ENCODE measurements at places on chromosomes 7 and 10. TPM values are rescaled to one million over a fixed set of nuclear protein-coding genes. Genes with fewer than 3 reads are reported as not detected.

Gene OPN4
- total RNA-seq: not detected

Gene HTR5A
- not detected for total RNA-seq

Gene SPAM1
- not detected for total RNA-seq

GRCh38 chr7:98488167-98488566 is 87.3 kb upstream of the BAIAP2L1 start:
- peak; percentile 70 for DNase-seq
- no peak overlapping the region for H3K27ac ChIP-seq
- no peak overlapping the region for H3K4me3 ChIP-seq
- no peaks in the 10 kb centered on the region for H3K36me3 ChIP-seq

Gene VIPR2
- total RNA-seq: not detected

DNA sequence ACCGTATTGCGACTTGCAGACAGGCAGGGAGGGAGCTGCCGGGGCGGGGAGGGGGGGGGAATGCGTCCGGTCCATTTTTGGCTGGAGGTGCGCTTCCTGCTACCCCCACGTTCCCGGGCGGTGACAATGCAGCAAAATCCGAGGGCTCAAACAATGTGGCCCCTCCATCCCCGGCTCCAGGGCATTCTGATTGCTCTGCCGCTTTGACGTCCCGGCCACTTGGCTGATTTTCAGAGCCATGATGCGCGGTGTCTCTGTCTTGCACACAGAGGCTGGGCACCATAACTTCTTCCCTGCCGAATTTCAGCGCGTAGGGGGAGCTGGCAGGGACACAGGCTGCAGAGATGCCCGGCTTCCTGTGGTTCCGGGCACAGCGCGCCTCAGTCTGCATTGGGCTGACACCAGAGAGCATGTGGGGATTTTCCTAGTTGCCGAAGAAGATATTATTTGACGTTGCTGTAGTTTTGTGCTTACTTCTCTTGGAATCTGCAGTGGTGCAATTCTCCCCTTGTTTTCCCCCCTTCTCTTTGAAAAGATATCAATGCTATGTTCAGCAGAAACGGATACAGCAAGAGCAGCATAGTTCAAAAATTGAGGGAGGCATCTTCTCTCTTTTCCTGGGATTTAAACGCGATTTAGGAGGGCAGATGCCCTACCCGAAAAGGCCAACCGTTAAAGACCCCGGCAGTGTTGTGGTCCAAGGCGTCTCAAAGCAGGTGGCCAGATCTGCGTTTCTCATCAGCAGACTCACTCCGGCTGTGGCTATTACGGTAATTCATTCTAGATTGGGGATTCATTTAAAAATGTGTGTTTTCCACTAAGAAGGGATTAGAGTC is 1.4 kb downstream of the HECW1 start:
- H3K4me1 ChIP-seq: no peaks in the 10 kb centered on the region
- H3K4me3 ChIP-seq: no peak overlapping the region
- no peaks in the 10 kb centered on the region for H3K36me3 ChIP-seq
- no peak overlapping the region for H3K27ac ChIP-seq
- DNase-seq: no peak
- peaks cover 50% of the 10 kb centered on the region for H3K27me3 ChIP-seq

Gene EBF3
- not detected for total RNA-seq

DNA sequence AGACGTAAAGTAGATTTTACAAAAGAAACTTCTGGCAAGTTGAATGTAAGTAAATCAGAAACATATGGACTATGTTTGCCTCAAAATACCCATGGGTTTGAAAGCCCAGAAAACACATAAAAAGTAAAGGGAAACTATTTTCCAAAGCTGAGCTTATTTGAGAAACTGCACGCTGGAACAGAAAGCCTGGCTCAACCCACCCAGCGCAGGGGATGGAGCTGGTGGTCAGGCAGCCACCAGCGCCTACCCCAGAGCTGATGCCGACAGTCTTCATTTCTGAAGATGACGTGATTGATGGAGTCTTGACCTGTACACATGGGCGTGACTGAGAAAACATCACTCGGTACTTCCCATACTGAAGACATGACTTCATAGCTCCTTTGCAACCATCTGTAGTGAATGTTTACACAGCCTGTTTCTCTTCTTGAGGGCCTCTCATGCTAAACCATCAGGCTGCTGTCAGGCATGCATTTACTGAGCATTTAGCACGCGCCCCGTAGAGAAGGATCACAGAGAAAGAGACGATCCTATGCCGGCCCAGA is 232.6 kb upstream of the AUTS2 start:
- H3K27me3 ChIP-seq: no peaks in the 10 kb centered on the region
- DNase-seq: no peak
- no peaks in the 10 kb centered on the region for H3K4me1 ChIP-seq
- H3K36me3 ChIP-seq: no peaks in the 10 kb centered on the region
- no peak overlapping the region for H3K4me3 ChIP-seq

GRCh38 chr10:124381011-124381611 is 37.6 kb downstream of the OAT start:
- no peaks in the 10 kb centered on the region for H3K36me3 ChIP-seq
- H3K27me3 ChIP-seq: peaks cover 54% of the 10 kb centered on the region
- peak; percentile 25 for DNase-seq
- peaks cover 16% of the 10 kb centered on the region for H3K4me1 ChIP-seq
- H3K27ac ChIP-seq: no peak overlapping the region

Gene SFTPA2
- total RNA-seq: not detected

DNA sequence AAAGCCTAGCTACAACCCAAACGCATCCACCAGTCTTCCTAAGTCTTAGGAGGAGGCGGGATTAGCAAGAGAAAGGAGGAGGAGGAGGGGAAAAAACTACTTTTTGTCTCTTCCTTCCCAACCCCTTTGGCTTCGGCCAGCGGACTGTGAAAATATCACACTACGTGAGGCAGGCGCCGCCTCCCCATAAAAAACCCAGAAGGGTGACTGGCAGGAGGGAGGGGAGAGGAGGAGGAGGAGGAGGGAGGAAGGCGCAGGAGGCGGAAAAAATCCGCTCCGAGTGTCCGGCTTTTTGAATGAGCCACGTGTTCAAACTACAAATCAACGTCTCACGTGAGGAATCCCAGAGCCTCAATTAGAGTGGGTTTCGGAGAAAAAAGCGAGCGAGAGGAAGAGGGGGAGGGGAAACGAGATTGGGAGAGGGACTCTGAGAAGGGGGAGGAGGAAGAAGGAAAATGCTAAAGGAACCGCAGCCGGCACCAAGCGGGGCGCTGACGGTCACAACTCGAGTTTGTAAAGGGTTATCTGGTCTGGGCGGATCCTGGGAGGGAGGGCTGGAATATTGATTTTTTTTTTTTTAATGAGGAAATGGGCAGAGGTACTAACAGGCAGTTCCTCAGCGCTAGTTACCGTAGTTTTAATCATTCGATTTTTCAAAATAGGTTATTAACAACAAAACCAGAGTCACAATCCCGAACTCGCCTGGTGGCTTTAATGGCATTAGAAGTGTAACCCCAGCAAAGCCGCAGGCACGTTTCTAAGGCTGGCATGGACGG is at the start of gene IGF2BP3:
TSS of gene IGF2BP3 (minus strand) at position 162 of the 776 bp plus-strand sequence. CDS start 381 bp downstream, outside the sequence.
- peak; percentile 91 for DNase-seq
- H3K27me3 ChIP-seq: no peaks in the 10 kb centered on the region
- peak within 1 kb of the TSS; percentile 91 for H3K4me3 ChIP-seq
- peaks cover 25% of the 10 kb centered on the region for H3K4me1 ChIP-seq
- peak within 1 kb of the TSS; percentile 96 for H3K27ac ChIP-seq

- H3K36me3 ChIP-seq: no peaks in the 10 kb centered on the region
- peak; percentile 72 for DNase-seq
- no peaks in the 10 kb centered on the region for H3K27me3 ChIP-seq
- no peak overlapping the region for H3K4me3 ChIP-seq
- H3K27ac ChIP-seq: no peak overlapping the region
These were observed 12.4 kb downstream of the GNAT3 start for GRCh38 chr7:80499350-80499953.

DNA sequence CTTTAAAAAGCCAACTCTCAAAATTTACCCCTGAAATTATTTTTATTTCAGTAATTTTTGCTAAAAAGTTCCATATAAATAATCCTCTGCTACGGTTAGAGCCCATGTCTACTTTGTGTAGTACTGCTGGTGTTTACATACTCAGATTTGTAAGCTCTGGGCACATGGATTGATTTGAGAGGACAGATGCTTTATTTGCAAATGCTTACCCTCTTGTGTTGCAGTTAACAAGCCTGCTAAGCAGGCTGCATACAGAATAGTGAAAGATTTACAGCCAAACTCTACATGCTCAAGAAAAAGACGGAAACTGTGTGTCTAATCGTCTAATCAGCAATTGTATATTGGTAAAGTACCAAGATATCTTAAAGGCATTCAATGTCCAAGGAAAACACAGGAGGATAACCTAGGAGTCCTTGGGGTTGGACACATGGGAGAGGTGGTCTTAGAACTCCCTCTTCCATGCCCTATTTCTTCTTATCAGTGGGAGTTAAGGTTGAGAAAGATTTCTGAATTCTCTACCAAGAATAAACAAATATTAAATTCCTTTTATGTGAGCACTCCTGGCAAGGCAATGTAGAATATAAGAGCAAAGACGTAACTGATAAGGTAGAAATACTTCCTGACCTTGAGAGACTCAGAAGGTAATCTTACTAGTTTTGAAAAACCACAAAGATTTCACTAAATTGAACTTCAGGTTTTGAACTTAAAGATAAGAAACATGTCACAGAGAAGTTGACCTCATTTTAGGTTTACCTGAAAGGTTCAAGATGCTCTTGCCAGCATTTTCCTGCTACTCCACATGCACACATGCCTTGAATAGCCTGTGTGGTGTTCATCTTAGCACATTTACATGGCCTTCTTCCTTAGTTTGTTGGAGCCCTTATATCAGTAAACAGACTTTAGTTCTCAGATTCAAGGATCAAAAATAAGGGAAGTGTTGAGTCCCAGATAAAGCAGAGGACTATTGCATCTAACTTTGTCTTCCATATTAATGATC is 1216.5 kb downstream of the SORCS3 start:
- H3K4me1 ChIP-seq: no peaks in the 10 kb centered on the region
- no peaks in the 10 kb centered on the region for H3K27me3 ChIP-seq
- no peak for DNase-seq
- no peak overlapping the region for H3K4me3 ChIP-seq
- no peak overlapping the region for H3K27ac ChIP-seq
